NCI-H1417 treated with DMSO at 0.1 percent for 48 hours (cell line): ENCODE measurements at places on chromosomes 7 and 10.

DNA sequence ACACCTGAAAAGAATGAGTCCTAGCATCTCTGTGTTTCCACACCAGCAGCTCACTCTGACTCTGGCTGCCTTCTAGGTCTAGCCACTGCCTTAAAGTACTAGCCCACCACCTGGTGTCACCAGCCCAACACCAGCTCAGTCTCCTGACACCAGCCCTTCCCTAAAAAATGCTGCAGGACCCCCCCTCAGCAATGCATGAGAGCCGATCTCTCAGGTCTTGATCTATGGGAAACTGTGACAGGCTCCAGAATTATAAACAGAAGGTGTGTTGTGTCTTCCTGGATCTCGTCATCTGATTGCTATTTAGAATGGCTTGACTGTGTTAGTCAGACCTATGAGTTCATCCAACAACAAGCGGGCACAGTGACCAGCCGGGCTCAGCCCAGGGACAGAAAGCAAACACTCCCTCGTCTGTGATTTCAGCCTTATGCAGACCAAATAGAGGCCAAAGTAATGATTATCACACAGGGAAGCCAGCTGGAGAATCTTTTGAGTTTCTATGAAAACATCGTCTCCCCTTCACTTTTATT is 66.6 kb downstream of the CUBN start:
- no peak for DNase-seq

DNA sequence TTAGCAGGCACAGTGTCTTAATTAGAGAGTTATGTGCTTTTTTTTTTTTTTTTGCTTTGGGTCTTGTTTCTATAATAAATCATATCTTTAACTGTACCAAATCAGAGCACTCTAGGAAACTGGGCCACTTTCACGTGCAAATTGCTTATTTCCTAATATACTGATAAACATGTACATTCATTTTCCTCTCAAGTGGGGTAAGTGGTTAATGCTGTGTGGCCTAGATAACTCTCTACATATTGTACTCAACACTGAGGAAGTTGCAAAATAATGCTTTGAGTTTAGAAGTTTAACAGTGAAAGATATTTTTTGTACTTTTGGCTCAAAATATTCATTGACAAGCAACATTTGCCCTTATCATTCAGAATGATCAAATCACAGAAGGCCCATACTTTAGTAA is 115.9 kb upstream of the IFRD1 start:
- no peak for DNase-seq

GRCh38 chr10:23793577-23793976 is 354.7 kb downstream of the OTUD1 start:
- no peak for DNase-seq

DNA sequence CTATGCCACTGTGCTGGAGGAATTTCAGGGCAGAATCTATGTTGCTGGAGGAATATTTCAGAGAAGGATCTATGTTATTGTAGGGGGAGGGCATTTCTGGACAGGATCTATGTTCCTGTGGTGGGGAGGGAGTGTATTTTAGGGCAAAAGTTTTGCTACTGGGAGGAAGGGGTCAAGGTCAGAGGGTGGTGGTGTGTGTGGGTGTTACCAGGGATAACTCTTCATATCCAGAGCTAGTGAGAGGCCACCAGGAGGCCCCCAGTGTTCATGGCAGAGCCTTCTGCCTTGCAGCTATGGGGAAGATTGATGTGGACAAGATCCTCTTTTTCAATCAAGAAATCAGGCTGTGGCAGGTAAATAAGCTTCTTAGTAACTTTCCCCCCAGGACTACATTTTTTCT is 2.0 kb upstream of the STRA8 start:
- DNase-seq: no peak

GRCh38 chr7:91135703-91136430 is 128.4 kb upstream of the FZD1 start:
- DNase-seq: no peak

GRCh38 chr10:7334642-7334964 is 76.2 kb downstream of the SFMBT2 start:
- DNase-seq: no peak

DNA sequence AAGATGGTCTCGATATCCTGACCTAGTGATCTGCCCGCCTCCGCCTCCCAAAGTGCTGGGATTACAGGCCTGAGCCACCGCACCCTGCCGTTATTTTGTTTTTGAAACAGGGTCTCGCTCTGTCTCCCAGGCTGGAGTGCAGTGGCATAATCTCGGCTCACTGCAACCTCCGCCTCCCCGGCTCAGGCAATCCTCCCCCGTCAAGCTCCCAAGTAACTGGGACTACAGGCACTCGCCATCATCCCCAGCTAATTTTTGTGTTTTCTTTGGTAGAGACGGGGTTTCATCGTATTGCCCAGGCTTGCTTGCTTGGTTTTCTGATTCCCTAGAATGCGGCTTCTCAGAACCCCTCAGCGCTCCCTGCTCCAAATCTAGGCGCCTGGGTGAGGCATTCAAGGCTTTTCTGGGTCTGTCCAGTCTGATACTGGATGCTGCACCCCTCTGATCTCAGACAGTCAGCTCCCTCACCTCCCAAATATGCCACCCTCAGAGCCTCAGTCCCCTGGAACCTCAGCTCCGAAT is 1.3 kb downstream of the TFR2 start:
- no peak for DNase-seq

DNA sequence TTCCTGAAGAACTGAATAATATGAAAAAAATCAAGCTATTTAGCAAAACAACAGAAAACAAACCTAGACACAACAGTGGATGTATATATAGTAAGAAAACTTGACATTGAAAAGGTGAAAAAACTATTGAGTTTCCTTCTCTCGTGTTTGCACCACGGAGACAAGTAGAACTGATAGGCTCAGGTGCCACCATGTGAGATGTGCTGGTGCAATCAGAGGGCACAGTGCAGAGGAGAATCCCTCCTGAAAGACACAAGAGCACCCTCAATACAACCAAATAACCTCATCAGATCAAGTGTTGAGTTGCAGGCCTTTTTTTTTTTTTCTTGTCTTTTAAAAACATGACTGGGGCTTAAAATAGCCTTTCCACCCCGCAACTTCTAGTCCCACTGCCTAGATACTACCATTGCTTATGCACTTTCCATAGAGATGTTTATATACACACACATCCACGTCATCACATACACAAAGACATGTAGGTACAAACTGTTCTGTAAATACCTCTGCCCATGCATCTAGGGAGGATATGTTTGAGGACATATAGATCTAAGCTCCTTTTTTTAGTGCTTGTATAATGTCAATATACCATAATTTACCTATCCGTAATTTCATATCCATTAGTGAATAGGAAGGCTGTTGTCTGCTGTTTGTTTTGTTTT is 54.1 kb downstream of the UBE2H start:
- no peak for DNase-seq

DNA sequence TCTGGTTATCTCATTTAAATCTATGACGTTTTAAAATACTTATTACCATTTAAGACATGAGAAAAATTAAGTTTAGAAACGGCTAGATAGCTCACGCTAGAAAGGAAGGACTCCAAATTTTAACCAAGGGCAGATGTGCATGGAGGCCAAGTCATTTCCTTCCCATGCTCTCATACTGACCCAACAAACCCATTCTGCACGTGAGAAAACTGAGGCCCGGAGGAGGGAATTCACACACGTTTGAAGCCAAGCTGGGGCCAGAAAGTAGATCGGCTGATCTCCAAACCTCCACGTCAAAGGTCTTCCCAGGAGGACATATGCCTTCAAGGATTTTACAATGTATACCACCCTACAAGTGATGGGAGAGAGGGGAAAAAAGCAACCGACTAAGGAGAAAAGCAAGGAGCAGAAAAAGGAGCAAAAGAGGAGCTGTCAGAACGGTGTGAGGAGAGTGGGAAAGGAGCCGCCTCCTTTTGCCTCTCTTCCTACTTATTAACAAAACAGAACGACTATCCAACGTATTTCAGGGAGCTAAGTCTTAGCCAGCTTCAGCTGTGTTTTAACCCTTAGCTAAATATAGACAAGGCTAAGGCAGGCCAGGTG is 645 bp upstream of the SIRT1 start:
- DNase-seq: no peak

- DNase-seq: no peak
Measured at GRCh38 chr10:43867113-43867512, 218.4 kb upstream of the ZNF32 start.

DNA sequence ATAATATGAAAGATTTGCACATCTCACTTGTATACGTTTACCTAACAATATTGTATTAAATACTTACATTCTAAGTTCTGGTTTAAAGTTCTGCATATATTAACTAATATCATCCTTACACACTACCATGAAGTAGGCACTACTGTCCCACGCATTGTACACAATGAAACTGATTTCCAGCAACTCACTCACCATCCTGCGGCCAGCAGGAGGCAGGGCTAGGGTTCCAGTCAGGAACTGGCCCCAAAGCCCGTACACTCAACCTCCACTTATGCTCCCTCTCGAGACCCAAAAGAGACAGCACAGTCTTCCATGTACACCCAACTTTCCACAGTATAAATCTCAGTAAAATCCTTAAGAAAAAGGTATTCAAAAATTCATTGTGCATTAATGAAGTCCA is 41.4 kb downstream of the GRID1 start:
- no peak for DNase-seq

- DNase-seq: no peak
Measured at GRCh38 chr10:70666960-70667798, 5.1 kb upstream of the ADAMTS14 start.

DNA sequence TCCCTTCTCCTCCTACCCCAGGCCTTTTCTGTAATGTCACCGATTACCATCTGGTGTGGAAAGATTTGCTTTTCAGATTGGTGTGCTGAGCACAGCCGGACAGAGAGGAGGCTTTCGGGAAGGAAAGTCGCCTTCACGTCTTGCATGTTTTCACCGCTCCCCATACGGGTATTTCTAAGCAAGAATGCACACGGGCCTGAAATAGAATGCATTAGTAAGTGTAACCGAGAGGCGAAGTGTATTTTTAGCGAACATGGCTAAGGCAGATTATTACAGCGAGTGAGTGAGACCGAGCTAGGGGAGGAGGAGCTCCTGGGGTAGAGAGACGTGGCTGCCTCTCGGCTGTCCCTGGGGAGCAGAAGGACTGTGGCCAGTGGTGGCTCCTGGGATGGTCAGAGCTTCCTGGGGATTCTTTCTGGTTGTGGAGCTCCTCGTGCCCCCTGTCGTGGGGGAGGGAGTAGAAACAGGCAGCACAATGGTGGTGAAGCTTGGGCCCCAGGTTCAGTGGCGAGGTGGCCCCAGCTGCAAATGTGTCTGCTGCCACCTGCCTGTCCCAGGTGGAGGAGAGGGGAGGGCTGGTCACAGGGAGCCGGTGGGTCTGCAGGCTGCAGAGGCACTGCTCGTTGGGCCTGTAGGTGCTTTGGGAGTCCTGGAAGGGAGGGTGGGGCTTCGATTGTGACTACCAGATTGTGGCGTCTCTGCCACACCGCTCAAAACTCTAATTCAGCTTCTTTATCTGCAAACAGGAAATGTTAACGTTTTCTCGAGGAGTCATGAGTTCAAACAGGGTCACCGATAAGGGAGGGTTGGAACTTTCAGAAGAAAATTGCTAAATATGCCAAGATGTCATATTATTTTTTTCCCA is 135.8 kb downstream of the CAMK1D start:
- DNase-seq: no peak

GRCh38 chr10:34017281-34017680 is 682.8 kb upstream of the NRP1 start:
- no peak for DNase-seq

GRCh38 chr7:80428161-80429054 is 83.5 kb downstream of the GNAT3 start:
- DNase-seq: no peak

GRCh38 chr10:58734664-58735063 is 222.0 kb downstream of the BICC1 start:
- no peak for DNase-seq

DNA sequence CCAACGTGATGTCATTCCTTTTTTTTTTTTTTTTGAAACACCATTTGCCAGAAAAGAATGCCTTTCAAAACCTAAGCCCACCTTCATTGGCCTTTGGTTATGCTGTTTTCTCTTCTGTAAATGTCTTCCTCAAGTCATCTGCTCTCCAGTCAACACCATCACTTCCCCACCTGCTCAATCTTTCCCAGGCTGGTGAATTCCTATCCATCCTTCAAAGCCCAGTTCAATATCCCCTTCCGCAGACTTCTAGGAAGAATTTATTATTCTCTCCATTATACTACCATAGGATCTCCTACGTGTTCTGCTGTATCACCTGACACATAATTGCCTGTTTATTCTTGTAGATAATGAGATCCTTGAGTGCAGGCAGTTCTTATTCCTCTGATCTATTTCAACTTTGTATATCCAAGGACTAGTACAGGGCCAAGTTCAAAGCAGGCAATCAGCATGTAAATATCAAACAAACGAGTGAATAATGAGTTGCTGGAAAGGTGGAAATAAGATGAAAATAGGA is 73.5 kb upstream of the PRR15 start:
- no peak for DNase-seq

GRCh38 chr7:30877015-30877769 is 34.5 kb upstream of the AQP1 start:
- no peak for DNase-seq

GRCh38 chr7:139362302-139362701 is 2.6 kb downstream of the LUC7L2 start:
- DNase-seq: no peak

DNA sequence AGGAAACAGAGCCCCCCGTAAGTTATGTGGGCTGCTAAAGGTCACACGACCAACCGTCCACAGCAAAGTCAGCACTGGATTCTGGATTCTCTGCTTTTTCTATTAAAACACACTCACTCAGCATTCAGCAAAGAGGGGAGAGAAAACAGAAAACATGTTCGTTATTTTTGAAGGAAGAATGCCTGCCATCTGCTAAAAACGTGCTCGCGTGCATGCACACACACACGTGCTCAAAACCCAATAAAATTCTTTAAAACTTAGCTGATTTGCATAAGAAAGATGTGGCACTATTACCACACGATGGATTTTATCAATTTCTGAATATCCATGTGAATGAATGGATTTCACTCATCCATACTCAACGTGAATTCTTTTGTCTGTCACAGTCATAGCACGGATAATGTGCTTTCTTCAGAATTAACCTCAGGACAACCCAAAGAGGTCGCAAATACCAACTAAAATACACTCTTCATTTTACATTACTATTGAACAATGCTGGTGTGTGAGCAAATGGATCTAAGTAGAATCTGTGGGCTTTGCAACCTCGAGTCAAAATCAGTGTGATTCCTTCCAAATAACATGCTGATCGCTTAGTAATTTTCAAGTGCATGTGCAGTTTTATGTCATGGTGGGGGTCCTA is 40.8 kb downstream of the NRP1 start:
- no peak for DNase-seq

GRCh38 chr7:30041526-30042269 is 13.5 kb downstream of the PLEKHA8 start:
- DNase-seq: no peak

DNA sequence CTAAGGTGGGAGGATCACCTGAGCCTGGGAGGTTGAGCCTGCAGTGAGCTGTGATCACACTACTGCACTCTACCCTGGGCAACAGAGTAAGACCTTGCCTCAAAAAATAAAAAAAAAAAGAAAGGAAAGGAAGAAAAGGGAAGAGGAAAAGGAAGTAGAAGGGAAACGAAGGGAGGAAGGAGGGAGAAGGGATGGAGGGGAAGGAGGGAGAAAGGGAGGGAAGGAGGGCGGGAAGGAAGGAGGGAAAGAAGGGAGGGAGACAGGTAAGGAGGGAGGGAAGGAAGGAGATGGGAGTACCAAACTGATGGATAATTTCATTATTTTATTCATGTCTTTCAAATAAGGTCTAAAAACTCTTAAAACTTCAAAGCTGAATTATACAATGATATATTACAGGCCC is 106.3 kb downstream of the KMT2C start:
- DNase-seq: no peak
